ENCODE measurements at places on chromosomes 1 and 21.

- DNase-seq = peak; percentile 56
These were observed 39.0 kb upstream of the ATP1A1 start for GRCh38 chr1:116334015-116334547.

DNA sequence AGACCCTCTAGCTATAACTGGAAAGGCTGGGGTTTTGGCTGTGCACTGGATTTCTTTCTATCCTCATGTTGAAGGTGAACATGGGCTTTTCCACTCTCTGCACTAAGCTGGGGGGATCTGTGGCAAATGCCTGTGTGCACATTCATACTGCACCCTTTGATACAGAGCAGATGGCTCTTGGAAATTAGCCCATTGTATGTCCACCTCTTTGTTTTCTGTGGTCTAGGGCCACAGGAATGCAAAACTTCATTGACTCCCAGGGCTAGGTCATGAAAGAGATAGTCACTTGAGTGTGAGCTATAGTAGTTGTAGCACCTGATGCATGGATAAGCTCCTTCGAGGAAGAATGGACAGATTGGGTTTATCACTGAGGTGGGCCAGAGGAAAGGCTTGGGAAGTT lies 5.7 kb upstream of the OR14A16 start:
- DNase-seq = no peak

DNA sequence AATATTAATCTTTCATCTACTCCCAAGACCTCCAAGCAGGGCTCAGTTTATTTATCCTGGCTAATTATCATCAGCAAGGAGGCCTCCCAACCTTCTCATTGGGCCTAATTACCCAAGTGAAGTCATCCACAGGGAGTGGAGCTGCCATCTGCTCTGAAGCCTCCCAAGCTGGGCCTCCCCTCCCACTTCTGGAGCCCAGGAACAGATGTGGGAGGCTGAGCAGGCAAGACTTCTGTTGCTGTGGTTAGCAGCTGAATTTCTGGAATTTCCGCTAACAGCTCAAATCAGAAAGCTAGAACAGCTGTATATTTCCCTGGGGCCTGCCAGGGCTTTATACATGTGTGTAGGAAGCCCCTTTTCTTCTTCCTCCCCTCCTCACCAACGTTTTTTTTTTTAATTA lies 127.5 kb downstream of the UCK2 start:
- peak; percentile 48 for DNase-seq

- DNase-seq = no peak
These were observed 463 bp downstream of the PRPF3 start for GRCh38 chr1:150321826-150322166.

DNA sequence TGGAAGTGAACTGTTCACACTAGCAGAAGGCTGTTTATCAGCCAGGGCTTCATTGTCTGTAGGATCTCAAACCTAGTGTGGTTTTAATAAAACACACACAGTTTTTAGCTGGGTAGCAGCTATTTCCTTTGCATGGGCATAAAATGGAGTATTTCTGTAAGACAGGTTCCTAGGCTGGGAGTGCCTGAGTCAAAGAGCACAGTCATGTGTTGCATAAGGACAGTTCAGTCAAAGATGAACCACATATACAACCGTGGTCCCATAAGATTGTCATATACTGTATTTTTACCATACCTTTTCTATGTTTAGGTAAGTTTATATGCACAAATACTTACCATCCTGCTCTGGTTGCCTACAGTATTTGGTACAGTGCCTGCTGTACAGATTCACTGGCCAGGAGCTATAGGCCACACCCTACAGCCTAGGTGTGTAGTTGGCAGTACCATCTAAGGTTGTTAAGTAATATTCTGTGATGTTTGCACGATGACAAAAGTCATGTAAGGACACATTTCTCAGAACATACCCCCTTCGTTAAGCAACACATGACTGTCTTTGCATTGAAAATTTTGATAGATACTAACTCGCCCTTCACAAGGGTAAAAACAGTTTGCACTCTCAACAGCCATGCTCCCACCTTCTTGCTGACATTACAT lies 17.2 kb downstream of the LGALS8 start:
- DNase-seq = no peak

DNA sequence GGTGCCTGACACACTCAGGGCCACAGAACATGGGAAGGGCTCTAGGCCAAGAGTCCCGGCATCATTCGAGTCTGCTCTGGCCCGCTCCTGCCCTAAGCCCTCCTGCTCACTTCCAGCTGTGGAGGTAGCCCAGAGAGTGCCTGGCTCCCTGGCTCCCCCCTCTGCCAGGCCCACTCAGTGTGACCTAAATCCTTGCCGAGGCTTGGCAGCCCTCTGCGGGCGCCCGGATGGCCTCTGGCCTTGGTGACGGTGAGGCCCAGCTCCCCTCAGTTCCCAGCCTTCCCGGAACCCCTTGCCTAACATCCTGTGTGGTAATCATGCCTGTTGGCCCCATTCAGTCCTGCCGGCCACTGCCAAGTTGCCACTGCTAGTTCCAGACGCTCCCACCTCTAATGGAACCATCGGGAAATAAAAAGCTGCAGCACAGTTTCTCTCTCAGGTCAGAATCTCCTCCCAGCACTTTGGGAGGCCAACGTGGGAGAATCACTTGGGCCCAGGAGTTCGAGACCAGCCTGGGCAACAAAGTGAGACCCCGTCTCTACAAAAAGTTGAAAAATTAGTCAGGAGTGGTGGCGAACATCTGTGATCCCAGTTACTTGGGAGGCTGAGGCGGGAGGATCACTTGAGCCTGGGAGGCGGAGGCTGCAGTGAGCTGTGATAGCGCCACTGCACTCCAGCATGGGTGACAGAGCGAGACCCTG lies 1.2 kb upstream of the H6PD start:
- peak; percentile 86 for DNase-seq

GRCh38 chr1:34842952-34843371 lies 16.6 kb downstream of the SMIM12 start:
- DNase-seq = peak; percentile 9

- DNase-seq = peak; percentile 84
These were observed 691 bp downstream of the SFPQ start for GRCh38 chr1:35192056-35192852.

DNA sequence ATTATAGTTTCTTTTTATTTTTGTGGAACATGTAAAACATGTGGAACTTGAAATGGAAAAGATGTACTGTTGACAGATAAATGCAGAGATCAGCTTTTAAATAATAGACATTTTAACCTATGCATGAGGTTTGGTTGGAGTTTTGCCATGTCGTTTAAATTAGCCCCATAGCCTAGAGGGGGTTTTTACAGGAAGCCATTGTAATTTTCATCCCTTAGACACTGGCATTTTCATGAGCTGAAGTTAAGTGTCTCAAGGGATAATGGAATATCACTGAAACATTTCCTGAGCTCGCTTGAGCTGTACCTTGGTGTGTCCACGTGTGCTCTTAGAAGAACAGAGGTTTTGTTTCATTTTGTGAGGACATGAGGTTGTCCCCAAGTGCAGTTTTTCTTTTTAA lies 54.2 kb downstream of the HMCN1 start:
- no peak for DNase-seq

DNA sequence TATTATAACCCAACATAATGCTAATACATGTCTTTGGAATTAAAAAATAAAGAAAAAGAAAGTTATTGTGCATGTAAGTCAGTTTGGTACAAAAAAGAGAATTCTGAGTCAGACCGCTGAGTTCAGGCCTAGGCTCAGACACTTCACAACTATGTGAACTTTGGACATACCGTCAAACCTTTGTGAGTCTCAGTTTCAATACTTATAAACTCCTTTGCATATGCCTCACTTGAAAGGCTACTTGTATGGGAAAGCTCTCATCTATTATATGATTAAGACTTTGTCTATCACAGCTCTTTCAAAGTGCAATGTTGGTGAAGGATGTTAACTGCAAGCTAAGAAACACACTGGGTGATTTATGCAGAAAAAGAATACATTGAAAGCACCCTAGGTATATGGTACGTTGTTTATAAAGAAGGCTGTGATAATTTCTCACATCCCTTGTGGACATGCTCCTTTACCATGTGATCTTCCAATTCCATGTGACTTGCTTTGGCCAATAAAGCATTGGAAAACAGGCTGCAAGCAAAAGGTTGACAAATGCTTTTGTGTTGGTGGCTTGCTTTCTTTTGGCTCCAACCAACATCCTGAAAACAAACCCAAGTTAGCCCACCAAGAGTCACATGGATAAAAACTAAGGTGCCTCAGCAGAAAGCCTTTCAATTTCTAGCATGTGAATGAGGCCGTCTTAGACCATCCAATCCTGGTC lies 49.6 kb downstream of the INTS7 start:
- DNase-seq = no peak

DNA sequence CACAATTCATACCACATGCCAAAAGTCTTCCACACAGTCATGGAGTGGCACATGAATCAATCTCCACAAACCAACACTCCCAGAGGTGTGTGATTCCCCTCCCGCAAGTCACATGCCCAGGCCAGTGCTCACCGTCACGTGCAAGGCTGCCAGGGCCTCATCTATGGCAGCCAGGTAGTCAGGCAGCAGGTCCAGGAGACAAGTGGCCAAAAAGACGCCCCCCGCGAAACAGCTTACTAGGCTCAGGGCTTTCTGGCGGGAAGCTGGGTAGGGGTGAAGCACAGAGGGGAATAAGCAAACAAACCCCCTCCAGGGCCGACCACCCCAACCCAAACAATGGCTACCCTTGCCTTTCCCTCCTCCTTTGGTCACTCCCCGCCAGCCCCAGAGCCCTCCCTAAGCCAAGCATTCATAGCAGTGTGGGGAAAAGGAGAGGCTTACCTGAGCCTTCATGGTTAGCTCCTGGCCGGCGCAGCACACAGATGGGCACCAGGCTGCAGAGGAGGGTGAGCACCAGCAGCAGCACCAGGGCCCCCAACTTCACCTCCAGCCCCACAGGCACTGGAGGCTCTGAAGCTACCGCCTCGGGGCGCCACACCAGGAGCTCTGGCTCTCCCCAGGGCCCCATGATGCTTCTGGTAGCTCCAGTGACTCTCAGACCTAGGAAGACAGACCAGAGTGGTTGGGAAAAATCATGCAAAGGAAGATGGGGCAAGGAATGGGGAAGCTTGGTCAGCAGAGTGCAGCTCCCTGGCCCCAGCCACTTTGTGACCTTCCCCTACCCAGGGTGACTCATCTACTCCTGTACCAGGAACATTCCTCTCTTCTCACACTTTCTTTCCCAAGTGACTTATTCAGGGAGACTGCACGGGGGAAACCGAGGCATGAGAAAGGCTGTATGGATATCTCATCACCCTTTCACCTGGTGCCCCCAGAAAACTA lies 978 bp downstream of the SLC39A1 start:
- DNase-seq = peak; percentile 83

- no peak for DNase-seq
These were observed 101.8 kb downstream of the PTGS2 start for GRCh38 chr1:186578325-186579016.

DNA sequence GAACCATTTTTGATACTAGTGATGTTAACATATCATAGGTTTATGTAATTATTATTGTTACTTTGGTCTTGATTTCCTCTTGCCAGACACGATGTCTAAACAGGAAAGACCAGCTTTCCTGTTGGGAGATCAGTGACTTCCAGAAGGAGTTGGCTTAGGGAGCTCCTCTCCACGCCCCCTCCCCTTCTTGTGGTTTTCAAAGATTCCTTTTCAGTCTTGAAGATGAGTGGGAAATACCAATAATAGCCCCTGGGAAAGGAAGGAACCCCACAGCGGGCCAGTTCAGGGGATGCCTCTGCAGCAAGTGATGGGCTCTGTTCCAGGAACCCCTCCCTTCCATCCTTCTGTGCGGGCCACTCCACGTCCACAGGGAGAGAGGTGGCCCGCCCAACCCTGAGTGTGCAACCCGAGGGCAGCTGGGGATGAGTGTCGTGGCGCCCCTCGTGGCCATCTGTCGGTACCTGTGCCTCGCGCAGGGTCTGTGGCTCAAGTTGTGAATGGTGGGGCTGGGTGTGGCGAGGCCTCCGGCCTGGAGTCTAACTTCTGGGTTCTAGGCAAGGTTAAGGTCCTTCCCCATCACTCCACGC lies 65.7 kb downstream of the TLR5 start:
- DNase-seq = no peak

DNA sequence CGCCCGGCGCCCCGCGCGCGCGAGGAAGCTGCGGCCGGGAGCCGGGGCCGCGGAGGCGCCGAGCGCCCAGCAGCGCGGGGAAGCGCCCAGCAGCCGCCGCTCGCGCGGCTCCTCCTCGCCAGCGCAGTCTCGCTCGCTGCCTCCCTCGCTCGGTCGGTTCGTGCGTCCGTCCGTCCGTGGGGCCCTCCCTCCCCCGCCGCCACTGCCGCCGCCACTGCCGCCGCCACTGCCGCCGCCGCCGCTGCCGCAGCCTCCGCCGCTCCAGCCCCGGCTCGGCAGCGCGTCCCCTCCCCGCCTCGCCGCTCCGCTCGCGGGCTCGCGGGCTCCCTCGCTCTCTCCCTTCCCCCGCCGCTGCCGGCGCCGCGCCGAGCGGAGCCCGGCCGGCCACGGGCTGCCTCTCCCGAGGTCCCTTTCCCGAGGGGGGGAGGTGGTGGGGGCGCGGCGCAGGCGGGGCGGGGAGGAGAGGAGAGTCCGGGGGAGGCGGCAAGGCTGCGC lies at the start of gene KCND3:
KCND3 (minus strand) TSS at position 138 of the 495 bp plus-strand sequence.
- DNase-seq = peak; percentile 16

GRCh38 chr21:14114251-14114650 lies 96.5 kb downstream of the LIPI start:
- no peak for DNase-seq

GRCh38 chr1:151994956-151995355 lies 1.3 kb upstream of the S100A10 start:
- DNase-seq = peak; percentile 97

- DNase-seq = no peak
These were observed 72.1 kb downstream of the DISP1 start for GRCh38 chr1:222886878-222887351.

GRCh38 chr1:76666499-76666898 lies 200.8 kb upstream of the ST6GALNAC5 start:
- DNase-seq = no peak

DNA sequence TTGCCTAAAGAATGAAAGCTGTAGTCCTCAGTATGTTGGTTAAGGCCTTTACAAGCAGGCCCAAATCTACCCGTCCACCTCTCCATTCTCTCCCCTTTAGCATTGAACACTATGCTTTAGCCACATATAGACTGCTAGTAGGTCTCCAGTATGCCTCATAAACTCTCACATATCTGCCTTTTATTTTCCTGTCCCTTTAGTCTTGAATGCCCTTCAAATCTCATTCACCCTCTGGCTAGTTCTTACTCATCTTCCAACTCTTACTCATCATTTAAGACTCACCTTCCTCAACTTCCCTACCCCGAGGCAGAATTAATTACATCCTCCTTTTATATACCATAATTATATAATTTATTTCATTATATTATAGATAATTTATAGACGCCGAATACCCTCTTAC lies 78.7 kb upstream of the TSPAN2 start:
- DNase-seq = peak; percentile 89

- DNase-seq = peak; percentile 92
These were observed 8.8 kb upstream of the CAMK2N1 start for GRCh38 chr1:20494609-20495311.
